ENCODE measurements at places on chromosomes 4 and X.
A peak's percentile ranks its signal among the peaks of the same experiment; 100 is the strongest.

GRCh38 chrX:47697181-47697580 is 38.2 kb upstream of the UXT start:
- DNase-seq: no peak

DNA sequence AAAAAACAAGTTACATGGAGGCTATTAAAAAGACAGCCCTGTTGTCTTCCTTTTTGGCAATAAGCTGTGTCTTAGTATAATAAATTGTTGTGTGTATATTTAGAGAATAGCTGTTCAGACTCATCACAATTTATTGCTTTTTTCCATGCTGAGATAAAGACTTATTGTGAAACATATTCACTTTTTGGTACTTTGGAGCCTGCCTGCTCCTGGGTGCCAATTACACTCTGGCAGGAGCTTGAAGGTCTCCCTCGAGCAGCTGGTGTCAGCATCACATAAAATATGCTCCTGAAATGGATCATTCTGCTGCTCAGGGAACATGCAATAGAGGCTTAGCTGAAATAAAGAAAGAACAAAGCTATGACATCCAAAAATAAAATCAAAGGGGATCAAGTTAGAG is 211.6 kb upstream of the DKK2 start:
- no peak for DNase-seq

GRCh38 chrX:101191217-101191750 is 28.3 kb upstream of the DRP2 start:
- DNase-seq: peak; percentile 77

GRCh38 chr4:184573701-184574100 is 75.5 kb downstream of the CASP3 start:
- DNase-seq: no peak

DNA sequence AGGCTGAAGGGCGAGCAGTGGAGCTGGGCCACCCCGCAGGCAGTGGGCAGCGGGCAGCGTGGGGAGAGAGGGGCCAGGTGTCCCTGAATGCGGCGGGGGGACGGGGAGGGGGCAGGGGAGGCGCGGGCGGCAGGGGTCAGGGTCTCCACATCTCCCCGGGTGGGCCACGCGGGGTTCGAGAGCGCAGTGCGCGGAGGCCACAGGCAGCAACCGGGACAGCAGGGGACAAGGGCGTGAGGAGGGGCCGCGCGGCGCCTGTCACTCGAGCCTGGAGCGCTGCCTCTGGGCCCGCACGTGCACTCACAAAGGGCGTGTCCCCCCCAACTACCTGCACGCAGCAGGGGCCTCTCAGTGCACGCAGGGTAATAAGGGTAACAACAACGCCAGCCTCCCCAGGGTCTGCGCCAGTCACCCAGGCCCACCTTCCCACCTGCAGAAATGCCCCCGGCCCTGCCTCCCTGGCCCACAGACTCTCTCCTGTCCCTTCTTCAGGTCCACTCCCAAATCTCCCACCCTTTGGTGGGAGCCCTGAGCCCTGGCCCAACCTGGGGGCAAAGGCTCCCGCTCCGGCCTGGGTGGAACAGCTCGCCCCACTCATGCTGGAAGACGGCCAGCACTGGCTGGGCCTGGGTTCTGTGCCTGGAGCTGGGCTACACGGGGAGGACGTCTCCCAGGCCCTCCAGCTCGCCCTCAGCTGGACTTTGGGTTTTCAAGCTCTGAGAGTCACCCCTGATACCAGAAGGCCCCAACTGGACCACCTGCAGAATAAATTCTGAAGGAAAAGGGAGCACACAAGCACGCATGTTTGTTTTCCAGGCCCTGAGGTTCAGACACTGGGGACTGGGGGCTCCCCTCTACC is 53.2 kb downstream of the ZFYVE28 start:
- no peak for DNase-seq

- no peak for DNase-seq
Observed at GRCh38 chr4:117793845-117794480, 240.3 kb upstream of the NDST3 start.

DNA sequence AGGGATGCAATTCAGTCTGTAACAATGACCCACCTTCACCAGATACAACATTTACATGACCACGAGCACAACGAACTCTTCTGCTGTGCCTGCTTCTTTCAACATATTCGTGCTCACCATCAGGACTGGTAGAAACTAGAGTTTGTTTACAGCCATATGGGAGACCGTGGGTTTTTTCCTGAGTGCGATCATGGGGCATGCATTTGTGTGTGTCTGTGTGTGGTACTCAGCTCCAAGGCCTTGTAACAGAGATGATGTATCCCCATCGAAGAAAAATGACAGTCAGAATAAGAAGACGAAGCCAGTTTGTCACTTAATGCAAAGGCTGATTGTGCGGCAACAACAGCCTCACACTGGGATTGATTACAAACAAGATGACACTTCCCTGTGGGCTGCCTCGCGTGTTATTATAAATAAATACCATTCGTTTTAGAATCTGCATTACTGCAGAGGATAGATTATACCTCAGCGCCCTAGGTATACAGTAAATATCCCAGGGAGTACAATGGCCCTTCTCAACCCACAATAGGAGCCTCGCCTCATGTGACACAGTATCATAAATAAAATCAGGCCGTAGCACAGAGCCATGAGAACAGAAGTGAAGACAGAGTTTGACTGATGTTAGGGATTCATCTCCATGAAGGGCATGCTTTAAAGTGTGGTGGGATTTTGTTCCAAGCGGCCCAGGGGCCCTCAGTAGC is 97.3 kb upstream of the NOCT start:
- no peak for DNase-seq

DNA sequence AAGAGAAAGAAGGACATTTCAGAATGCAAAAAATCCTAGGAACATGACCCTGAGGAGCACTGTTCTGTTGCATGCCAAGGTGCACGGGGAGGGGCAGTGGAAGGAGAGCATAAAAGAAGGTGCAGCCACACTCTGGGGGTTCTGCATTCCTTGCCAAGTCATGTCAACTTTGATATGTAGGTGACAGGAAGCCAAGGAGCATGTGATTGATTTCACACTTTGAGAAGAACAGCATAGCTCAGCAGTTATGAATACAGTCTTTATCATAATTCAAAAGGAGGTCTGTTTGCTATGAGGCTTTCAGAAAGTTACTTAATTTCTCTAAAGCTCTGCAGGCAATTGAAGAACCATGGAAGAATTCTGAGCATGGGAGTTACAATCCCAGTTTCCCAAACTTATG is 50.6 kb downstream of the SCFD2 start:
- DNase-seq: no peak

- DNase-seq: no peak
Observed at GRCh38 chr4:180571516-180572055, 1671.6 kb upstream of the TENM3 start.

DNA sequence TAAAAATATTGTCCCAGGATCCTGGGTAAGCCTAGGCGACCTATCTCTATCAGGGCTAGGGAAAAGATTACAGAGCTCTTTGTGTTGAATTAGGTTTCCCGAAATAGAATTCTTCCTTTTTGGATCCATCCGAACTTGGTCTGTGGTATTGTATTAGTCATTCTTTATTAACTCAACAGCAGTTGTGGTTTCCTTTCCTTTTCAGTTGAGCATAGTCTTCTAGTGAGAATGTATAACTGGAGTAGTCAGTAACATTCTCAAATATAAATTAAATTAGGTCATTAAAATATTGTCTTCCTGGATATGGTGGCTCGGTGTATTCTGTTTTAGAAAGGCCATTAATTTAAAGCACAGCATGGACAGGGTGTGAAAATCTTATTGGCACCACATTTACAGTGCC is 520.4 kb downstream of the NLGN4X start:
- no peak for DNase-seq

DNA sequence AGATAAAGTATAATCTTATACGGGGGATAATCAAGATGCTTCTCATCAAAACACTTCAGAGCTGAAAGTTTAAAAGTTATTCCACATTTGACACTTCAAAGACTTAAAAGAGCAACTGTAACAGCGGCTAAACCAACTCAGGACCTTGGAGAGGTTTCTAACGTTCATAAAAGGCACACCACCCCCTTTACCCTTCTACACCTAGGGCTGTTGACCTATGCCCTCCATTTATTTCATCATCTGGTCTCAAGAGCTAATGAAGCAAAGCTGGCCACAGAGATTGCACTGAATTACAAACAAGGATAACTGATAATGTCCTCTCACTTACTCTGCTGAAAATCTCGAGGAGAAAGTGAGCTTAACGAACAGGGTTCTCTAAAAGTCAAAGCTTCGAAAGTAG is 1.1 kb upstream of the RPS6KA6 start:
- no peak for DNase-seq

GRCh38 chr4:104979083-104979760 is 167.5 kb upstream of the TET2 start:
- no peak for DNase-seq

GRCh38 chr4:159006202-159006601 is 96.7 kb upstream of the RAPGEF2 start:
- no peak for DNase-seq

GRCh38 chrX:109880629-109881028 is 122.3 kb upstream of the TMEM164 start:
- no peak for DNase-seq

GRCh38 chr4:148649652-148650331 is 207.6 kb upstream of the NR3C2 start:
- DNase-seq: no peak

GRCh38 chr4:2570551-2571222 is 34.2 kb downstream of the FAM193A start:
- no peak for DNase-seq

- no peak for DNase-seq
Observed at GRCh38 chr4:21451032-21451431, 497.5 kb downstream of the KCNIP4 start.

- no peak for DNase-seq
Observed at GRCh38 chr4:130449741-130450140, 1353.8 kb downstream of the C4orf33 start.

GRCh38 chr4:23768541-23768940 is 121.3 kb downstream of the PPARGC1A start:
- DNase-seq: no peak

GRCh38 chrX:69565247-69565815 is 50.6 kb upstream of the EDA start:
- DNase-seq: no peak

DNA sequence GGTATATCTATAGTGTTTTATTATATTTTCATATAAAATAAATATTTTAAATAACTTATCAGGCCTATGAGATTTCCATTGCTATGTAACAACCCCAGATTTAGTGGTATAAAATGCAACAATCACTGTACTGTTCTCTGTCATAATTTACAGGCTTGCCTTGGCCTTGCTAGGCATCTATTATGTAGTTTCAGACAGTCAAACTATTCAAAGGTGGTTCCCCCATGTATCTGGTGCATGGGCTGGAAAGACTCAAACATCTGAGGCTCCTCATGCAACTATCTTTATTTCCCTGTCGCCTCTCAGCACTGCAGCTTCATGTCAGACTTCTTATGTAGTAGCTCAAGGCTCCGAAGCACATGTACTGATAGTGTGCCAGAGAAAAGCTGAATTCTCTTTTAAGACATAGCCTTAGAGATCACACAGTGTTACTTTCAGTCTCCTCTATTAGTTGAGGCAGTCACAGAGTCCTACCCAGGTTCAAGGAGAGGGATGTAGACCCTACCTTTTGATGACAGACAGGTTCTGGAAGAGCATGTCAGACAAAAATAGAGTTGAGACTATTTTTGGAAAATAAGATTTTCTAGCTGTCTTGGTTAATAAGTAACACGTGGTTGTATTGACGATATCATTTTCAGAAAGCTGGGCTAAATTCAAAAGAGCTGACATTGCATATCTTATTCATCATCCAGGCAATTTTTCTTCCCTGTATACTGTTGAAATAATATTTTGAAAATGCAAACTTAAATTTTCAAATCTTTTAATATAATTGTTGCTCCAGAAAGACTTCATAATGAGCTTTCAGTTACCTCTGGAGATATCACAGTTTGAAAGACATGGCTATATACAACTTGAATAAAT is 19.4 kb downstream of the MTTP start:
- DNase-seq: no peak

GRCh38 chr4:112982680-112983079 is 66.8 kb upstream of the ANK2 start:
- DNase-seq: no peak

GRCh38 chr4:66300336-66300934 is 630.1 kb upstream of the EPHA5 start:
- DNase-seq: no peak

DNA sequence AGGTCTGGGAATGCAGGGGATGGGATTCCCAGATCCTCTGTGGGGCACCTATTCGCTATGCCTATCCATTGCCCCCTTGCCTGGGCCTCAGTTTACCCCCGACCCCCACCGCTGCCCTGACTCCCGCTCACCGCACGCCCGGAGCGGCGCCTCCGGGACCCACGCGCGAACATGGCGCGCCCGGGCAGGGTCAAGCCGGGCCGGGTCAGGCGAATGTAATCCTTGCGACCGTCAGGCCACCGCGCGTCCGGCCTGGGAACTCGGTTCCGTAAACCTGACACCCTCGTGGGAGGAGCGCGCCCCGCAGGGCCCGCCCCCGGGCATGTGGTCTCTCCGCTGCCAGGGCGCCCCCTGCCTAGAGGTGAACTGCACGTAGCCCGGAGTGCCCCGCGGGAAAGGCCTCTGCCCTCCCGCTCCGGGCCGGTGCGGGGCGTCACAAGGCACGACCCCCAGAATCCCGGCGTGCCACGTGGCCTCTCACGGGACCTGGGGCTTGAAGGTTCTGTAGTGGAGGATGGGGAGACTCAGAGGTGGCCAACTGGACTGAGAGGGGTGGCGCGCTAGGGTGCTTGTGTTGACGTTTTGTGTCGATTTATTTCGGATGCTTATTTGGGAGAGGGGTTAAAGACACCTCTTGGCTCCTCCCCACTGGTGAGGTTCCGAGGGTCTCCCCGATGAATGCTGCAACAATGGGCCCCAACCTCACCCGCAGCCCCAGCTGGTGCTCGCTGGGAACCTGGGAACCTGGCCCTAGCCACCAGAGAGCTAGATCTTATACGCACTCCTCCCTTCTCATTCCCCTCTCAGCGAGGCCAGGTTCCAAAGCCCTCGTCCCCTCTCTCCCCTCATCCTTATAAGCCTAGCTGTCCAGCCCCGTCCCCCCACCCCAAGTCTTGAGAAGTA is at the start of gene PRICKLE3:
Gene PRICKLE3 (minus strand): TSS at position 249 of the 903 bp plus-strand sequence. CDS start 76 bp downstream, at position 173.
- DNase-seq: peak; percentile 87

- no peak for DNase-seq
Observed at GRCh38 chr4:139223682-139224317, 46.8 kb upstream of the ELF2 start.

DNA sequence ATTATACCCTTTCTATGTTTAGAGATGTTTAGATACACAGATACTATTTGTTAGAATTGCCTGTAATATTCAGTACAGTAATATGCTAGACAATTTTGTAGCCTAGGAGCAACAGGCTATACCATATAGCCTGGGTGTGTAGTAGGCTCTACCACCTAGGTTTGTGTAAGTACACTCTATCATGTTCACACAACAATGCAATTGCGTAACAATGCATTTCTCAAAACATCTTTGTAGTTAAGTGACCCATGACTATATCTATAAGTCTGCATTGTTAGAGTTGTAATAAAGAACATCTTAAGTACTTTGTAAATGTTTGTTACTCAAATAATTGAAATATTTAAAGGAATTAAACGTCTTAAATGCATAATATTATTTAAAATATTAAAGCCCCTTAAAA is 379.3 kb downstream of the PPP3CA start:
- no peak for DNase-seq
